ENCODE measurements at places on chromosomes 5 and 9.

DNA sequence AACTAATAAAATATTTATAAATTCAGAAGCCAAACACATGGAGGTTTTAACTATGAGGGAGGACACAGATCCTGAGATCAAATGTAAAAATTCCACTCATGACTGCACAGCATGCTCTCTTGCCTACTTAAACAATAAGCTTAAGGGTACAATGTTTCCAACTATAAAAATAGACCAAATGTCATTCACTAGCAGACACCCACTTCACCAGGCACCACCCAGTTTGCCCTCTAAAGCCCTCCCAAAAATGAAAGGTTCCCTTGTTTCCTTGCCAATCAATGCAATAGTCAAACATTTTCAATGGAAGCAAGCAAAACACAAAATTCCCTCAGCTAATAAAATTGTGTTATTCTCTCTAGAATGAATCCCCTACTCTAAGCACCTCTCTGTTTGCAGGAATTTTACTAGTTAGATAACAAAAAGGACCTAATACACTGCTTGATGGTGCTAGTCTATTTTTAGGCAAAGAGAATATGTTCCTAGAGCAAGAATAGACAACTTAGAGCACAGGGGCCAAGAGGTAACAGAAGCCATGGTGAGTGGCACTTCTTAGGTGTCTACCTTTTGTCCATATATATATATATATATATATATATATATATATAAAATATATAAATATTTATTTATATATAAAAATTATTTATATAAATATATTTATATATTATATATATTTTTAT lies 135.3 kb downstream of the HOMER1 start:
- no peak for DNase-seq

DNA sequence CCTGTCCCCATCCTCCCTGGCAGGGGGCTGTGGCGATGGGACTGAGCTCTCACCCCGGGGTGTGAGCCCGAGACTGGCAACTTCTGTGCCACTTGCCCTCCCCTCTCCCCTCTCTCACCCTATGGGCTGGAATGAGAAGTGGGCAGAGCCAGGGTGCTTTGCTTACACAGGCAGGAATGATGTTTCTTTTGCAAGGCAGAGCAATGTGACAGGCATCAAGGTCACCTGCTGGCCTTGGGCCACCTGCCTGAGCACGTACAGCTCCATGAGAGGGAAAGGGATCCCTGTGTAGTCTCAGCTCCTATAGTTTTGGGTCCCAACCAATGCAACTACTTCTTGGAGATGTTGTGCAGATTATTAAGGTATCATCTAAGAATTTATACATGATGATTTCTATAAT lies 252.8 kb upstream of the DAP start:
- no peak for DNase-seq

DNA sequence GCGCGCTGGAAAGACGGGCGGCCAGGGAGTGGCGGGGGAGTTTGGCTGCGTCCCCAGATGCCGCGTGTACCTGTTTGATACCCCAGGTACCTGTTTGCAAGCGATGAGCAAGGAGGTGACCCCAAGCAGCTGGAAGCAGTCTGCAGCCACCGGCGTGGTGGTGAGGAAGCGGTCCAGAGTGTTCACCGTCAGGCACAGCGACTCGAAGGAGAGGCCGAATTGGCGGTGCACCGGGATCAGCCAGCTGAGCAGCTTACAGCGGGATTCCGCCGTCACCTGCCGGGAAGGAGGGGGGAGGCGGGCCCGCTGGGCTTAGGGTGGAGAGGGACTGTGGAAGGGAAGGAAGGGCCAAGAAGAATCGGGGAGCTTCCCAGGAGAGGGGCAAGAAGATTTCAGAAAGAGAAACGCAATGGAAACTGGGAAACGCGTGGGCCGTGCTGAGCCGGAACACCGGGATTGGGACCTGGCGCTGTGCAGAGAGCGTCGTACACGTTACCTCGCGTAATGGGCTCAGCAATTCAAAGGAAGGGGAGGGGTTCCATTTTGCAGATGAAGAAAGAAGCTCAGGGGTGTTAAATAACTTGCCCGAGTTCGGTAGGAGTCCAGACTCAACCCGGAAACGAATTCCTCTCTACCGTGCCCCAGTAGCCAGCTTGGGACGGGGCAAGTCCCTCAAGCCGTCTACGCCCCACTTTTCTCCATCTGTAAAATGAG lies 980 bp downstream of the CCNO start:
- DNase-seq = peak; percentile 54

- no peak for DNase-seq
These were observed 77.5 kb downstream of the SLC1A3 start for GRCh38 chr5:36683821-36684434.

DNA sequence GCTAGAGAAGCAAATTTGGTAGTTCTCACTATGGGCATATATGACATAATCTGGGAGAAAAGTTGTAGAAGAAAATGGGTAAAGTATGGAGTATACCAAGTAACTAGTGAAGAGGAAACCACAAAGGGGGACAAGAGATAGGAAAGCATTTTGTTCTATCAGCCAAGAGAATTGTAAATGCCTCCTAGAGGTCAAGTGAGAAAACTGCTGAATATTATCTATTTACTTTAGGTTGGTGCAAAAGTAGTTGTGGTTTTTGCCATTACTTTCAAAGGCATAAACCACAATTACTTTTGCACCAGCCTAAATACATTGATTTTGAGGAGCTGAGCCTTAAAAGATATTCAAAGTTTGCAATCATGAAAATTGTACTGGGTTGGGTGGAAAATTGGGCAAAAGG lies 126.7 kb upstream of the GRHPR start:
- no peak for DNase-seq

GRCh38 chr9:129280236-129280622 lies 102.2 kb upstream of the IER5L start:
- no peak for DNase-seq

DNA sequence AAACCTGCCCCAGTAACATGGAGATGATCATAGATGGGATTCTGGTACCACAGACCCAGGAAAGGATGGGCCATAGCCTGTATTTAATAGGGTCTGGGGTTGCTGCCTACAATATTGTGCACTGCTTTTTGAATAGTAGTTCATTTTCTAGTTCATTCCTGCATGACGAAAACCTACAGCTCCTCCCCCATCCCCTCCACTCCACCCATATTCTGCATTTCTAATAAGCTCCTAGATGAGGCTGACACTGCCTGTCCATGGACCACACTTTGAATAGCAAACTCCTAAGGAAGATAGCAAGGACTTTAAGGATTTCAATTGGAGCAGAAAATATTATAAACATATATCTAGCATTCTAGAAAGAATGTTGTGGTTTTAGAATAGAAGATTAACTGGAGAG lies 75.5 kb downstream of the ISOC1 start:
- DNase-seq = no peak

DNA sequence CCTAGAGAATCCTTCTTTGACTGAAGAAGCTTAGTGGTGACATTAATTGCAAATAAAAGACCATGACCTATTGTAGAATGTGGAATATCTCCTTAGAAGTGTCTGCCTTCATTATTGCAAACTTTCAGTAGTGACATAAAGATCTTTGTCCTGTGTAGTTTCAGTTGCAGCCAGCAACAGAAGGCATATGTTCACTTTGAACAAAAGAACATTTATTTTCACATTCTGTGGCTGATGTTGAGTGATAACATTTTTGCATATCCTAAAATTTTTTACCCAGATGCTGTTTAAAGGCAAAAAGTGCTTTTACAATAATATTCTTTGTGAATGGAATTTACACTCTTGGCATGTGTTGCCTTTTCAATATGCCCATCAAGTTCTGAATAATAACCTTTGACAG lies 165.9 kb downstream of the TMC1 start:
- DNase-seq = no peak

DNA sequence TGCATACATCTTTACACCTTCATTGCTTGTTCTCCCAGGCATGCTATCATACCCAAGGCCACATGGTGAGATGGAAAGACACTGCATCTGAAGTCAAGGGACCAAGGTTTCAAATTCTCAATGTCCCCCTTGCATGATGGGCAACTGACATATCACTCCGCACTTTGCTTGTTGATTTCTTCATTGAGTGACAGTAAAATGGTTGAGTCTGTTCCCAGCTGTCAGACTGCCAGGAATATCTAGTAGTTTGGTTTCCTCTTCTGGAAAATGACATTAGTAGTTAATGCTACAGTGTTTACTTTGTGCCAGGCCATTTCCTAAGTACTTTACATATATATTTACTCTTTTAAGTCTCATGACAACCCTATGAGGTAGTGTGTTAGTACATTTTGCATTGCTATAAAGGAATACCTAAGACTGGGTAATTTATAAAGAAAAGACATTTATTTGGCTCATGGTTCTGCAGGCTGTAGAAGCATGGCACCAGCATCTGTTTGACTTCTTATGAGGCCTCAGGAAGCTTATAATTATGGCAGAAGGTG lies 114.4 kb downstream of the PCSK1 start:
- DNase-seq = no peak

- no peak for DNase-seq
These were observed 41.3 kb upstream of the ITGA2 start for GRCh38 chr5:52947851-52948250.

DNA sequence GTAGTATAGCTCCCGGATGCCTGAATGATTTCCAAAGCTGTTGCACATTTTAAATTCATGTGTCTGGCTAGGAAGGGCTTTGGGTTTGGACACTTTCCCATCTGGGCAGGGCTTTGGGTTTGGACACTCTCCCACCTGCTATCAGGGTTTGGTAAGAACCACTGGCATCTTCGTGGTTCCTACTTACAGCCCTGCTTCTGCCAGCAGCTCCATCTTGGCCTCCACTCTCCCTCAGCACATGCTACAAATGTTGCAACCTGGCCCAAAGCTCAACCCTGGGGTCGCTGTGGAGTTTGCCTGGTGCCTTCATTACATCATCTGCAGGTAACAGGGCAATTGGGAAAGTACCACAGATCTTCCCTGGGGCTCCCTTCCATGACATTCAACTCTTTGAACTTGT lies 3.5 kb downstream of the TMCO6 start:
- DNase-seq = no peak

DNA sequence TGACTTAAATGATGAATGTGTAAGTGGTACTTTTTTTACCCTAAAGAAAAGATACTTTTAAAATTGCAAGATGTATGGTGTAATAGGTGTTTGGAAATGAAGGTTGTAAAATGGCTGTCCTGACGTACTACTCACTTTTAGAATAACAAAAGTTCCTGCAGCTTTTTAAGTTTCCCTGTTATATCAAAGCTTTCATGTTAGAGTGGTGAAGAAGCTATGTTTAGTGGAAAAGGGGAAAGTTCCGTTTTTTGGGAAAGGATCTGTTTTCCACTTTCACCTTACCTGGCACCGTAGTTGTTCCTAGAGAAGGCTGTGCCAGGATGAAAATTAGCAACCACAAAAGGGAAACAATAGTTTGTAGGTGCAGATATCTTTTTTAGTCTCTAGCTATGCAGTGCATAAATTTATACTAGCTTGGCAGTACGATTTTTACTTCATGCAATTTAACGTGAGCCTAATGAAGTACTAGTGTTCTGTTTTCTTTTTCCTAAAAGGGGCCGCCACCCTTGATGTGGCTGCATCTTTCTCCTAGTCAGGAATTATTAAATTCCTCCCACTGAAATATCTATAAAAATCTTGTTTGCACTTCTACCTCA lies 1.3 kb downstream of the TNPO1 start:
- no peak for DNase-seq

- DNase-seq = no peak
These were observed 2.3 kb downstream of the FANCC start for GRCh38 chr9:95315108-95315746.

GRCh38 chr5:133006653-133007052 lies 19.7 kb downstream of the ZCCHC10 start:
- DNase-seq = no peak

GRCh38 chr5:5572976-5573797 lies 150.7 kb downstream of the ICE1 start:
- no peak for DNase-seq

DNA sequence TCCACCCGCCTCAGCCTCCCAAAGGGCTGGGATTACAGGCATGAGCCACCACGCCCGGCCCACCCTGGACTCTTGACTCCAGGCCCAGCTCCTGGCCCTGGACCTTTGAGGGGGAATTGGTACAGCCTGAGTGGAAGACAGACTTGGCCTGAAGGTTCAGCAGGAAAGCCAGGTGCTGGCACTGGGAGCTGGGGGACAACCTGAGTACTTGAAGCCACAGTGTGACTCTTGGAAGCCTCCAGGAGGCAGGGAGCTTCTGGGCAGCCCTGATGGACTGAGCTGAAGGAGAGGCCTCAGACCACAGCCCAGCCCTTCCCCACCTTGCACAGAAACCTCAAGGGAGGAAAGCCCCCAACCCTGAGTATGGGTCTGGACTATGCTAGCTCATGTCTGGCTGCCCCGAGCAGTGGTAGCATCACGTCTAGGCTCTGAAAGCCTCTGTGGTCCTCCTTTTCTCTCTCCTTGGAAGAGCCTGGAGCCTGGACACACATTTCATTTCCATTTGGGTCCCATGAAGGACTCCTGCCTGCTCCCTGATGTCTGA lies 54.1 kb downstream of the RASGEF1C start:
- no peak for DNase-seq

- DNase-seq = no peak
These were observed 270.4 kb upstream of the TARS1 start for GRCh38 chr5:33170411-33170810.

DNA sequence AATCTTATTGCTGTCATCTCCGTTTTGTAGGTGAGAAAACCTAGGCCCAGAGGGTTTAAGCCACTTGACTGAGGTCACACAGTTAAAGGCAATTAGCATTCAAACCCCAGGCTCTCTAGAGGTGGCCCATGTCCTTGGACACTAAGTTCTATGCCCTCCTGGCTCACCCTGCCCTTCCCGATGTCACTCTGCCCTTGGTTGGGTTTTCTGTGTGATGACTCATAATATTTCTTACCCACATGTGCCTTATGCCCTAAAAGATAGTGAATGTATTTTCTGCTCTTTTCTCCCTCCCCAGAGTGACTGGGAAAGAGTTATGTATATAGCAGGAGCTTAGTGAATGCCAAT lies 174.5 kb upstream of the PITX1 start:
- no peak for DNase-seq

DNA sequence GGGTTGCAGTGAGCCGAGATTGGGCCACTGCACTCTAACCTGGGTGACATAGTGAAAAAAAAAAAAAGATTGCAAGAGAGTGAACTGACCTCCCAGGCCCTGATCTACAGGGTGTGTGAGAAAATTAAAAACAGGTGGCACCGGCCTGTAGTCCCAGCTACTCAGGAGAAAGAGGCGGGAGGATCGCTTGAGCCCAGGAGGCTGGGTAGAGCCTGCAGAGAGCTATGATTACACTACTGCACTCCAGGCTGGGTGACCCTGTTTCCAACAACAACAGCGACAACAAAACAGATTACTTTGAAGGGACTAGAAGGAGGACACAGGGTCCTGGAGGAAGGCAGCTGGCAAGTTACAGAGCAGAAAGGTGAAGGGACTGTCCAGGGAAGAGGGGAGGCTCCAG lies 42.2 kb upstream of the FABP6 start:
- no peak for DNase-seq
